Dorsolateral prefrontal cortex (tissue), 122 donors: ENCODE measurements at places on chromosomes 11 and 22. TPM values are rescaled to one million over a fixed set of nuclear protein-coding genes. Genes with fewer than 3 reads are reported as not detected.

Gene SPDYC
- total RNA-seq = not detected

Gene XKR3
- total RNA-seq = not detected

Gene PIK3C2A
- 66.7 TPM for total RNA-seq

Gene OR51B2
- total RNA-seq = not detected

Gene DEUP1
- not detected for total RNA-seq

Gene MAPK8IP1
- 225 TPM for total RNA-seq

Gene NPAS4
- 0.31 TPM for total RNA-seq

Gene OTOG
- 0.16 TPM for total RNA-seq

Gene FGF3
- not detected for total RNA-seq

Gene PATE2
- 2.6 TPM for total RNA-seq

Gene RIN1
- 10.9 TPM for total RNA-seq

Gene OTUB1
- 135 TPM for total RNA-seq

Gene CHRNA10
- 1.8 TPM for total RNA-seq

Gene GLB1L2
- 3.0 TPM for total RNA-seq

Gene HBE1
- 1.1 TPM for total RNA-seq

Gene WNT11
- 0.25 TPM for total RNA-seq

Gene SYT12
- total RNA-seq = 31.2 TPM

Gene ACTN3
- total RNA-seq = not detected

Gene TMEM218
- 12.1 TPM for total RNA-seq

Gene APOBEC3H
- total RNA-seq = 1.1 TPM

Gene PLEKHB1
- total RNA-seq = 1,102 TPM

Gene C11orf91
- total RNA-seq = 0.87 TPM

Gene APOBEC3A
- total RNA-seq = 0.82 TPM

Gene KCNJ4
- total RNA-seq = 87.0 TPM

Gene MAP6
- 97.5 TPM for total RNA-seq
